ENCODE measurements at places on chromosomes 5 and 9.

DNA sequence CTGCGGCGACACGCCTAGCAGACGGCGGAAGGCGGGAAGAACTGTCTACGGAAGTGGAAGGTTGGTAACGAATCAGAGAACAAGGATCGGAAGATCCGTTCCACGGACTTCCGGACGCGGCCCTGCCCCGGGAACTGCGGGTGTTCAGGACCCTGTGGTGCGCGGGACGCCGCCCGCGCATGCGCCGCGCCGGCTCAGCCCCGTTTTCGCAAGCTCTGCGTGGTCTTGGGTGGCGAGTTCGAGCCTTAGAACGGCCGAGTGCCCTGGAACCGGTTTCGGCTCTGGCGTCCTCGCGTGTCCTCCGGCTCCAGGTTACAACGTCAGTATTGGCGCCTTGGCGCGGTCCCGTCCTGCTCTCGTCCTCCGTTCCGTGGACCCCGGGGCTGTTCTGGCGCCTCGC, 515 bp upstream of the RNU6ATAC start:
- no peak for DNase-seq

GRCh38 chr5:140166911-140167310, 8.1 kb upstream of the CYSTM1 start:
- no peak for DNase-seq

DNA sequence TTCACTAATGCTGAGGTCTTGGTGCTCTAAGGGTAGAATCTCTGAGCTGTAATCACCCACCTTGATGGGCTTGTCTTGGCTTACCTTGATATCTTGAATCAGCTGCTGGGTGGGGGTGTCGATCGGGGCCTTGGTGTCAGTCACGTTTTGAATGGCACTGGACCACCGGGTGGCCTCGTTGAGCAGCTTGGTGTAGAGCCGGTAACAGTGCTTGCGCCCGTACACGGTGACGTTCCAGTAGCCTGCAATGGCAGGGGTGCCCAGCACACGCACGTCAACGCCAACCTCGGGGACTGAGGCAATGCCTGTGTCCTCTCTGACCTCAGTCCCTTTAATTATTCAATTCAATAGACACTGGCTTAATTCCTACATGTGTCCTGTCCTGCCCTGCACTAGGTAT, 63.1 kb upstream of the RETREG1 start:
- no peak for DNase-seq

GRCh38 chr5:109718632-109719031, 28.9 kb downstream of the MAN2A1 start:
- no peak for DNase-seq

DNA sequence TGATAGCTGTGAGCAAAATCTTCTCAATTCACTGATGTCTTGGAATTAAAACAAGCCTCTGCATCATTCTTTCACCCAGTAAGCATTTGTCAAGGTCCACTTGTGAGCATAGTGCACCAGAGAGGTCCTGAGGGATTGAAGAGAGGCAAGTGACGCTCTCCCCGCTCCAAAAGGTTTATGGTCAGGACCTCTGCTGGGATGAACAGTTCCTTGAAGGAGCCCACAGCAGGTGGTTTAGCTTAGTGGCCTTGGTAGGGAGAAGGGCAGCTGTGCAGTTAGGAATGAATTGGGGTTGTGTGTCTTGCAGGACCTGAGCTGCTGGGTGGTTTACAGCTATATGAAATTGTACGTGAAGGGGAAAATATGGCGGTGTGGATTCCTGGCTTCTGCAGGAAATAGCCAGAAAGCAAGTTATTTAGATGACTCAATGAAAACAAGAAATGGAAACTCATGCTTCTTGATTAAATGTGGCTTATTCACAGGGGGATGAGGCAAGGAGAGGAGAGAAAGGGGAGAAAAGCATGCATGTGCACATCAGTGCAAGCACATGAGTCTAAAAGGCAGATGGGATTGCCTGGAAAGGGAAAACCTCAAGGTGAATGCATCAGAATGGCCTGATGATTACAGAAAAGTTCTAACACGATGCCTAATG, 42.0 kb downstream of the SUB1 start:
- no peak for DNase-seq

DNA sequence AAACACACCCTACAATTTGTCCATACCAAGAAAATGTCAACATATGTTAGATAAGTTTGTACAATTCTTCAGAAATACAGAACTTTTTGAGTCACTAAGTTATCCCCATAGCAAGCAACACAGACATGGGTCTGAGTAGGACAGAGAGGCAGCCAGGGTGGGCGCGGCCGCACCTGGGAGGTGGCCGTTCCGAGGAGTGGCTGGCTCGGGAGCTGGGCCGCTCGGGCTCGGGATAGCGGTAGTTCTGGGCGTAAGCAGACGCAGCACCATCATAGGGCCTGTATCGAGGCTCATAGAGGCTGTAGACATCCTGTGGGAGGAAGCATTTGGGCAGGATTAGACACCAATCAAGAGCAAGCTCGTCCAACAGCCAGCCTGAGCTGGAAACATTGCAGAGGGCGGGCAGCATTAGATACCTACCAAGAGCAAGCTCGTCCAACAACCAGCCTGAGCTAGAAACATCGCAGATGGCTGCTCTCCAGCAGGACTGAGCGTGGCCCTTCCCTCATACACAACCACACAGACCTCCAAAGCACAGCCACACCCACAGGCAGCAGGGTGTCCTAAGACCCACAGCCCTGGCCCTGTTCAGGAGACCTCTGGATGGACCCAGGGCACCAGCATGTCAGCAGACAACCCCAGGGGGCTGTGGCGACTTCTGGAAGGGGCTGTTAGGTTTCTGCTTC, 10.9 kb downstream of the SEC16A start:
- DNase-seq: no peak

GRCh38 chr5:142176255-142176654, 67.7 kb downstream of the NDFIP1 start:
- no peak for DNase-seq

DNA sequence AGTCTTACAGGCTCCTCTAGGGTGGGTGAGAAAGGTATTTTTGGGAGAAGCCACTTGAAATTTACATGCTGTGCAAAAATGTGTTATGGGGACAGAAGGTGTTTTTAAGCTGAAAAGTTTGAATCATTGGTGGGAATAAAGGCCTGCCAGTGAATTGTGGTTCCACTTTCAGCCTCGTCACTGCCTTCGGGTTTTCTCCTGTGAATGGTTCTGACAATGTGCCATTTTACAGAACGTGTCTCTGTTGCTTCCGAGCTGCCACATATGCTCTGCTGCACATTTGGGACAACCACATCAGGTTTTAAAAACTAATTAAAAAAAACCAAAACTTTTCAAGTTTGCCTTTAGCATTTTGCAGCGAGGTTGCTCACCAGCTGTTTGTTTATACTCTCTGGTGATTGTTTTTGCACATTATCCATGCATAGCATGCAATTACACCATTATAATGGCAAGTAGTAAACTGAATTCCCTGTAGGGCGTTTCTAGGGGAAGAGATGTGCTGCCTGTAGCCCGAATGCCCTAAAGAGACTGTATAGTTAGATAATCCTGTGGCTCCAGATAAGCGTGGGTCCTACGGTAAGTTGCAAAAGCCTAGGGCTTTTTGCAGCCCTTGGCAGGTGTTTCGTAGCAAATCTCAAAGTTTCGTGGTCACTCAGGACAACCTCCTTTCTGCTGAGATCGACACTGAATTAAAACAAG, 40.1 kb upstream of the SUB1 start:
- no peak for DNase-seq

DNA sequence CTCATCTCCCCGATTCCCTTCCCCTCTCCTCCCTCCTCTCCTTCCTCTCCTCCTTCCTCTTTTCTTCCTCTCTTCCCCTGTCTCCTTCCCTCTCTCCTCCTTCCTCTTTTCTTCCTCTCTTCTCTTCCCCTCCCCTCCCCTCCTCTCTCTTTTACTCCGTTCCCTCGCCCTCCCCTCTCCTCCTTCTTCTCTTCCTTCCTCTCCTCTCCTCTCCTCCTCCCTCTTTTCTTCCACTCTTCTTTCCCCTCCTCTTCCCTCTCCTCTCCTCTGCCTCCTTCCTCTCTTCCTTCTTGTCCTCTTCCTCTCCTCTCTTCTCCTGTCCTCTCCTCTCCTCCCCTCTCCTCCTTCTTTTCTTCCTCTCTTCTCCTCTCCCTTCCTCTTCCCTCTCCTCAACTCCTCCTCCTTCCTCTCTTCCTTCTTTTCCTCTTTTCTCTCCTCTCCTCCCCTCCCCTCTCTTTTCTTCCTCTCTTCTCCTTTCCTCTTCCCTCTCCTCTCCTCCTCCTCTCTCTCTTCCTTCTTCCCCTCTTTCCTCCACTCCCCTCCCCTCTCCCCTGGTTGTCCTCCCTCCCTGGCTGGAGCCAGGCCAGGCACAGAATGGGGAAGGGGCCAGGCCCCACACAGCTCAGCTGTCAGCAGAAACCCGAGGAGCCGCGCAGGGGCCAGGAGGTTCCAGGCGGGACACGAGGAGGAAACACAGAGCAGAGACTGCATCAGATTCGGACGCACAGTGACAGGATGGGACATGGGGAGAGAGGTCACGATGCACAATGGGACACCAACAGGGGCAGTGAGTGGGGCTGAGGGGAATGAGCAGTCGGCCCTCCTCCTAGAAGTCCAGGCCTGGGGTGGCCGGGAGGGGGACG, 48.0 kb downstream of the CAMK2A start:
- no peak for DNase-seq

DNA sequence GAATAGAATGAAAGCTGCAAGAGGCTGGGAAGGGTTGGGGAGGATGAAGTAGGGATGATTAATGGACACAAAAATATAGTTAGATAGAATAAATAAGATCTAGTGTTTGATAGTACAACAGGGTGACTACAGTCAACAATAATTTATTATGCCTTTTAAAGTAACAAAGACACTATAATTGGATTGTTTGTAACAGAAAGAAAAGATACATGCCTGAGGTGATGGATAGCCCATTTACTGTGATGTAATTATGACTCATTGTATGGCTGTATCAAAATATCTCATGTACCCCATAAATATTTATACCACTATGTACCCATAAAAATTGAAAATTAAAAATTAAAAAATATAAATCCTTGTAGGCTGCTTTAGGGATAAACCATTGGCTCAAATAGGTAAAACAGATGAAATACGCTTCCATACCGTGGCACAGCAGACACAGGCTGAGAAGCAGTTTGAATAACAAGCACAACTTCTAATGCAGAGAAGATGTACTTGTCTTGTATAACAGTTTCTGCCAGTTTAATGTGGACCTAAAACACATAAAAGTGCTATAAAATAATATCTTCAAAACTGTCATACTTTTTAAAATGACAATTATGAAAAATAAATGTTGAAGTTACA, 34.9 kb downstream of the APBA1 start:
- DNase-seq: no peak

GRCh38 chr5:175597718-175598117, 60.2 kb upstream of the HRH2 start:
- DNase-seq: no peak

DNA sequence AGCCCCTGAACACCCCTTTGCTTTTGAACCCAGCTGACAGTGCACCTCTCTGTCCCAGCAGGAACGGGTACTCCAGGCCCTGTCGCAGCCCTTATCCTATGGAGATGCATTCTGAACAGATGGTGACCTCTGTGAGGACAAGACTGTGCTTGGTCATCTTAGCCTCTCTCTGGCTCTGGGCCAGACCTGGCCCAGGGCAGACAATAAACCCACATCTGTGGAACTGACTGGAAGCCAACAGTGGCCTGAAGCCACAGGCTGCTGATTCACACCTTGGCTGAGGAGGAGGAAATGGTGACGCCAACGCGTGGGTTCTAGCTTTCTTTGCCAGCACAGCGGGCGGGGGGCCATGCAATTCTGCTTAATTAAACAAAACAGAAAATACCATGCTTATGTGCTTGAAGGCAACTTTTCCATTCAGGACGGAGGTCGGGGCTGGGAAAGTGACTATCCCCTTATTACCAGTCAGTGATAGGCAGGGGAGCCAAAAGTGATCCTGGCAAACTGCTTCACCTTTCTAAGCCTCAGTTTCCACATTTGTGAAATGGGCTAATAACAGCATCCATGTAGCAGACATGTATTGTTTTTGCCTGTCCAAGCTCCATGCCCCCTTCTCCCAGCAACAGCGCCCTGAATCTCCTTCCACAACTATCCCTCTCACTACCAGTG, 10.8 kb downstream of the SH3PXD2B start:
- DNase-seq: peak; percentile 97

DNA sequence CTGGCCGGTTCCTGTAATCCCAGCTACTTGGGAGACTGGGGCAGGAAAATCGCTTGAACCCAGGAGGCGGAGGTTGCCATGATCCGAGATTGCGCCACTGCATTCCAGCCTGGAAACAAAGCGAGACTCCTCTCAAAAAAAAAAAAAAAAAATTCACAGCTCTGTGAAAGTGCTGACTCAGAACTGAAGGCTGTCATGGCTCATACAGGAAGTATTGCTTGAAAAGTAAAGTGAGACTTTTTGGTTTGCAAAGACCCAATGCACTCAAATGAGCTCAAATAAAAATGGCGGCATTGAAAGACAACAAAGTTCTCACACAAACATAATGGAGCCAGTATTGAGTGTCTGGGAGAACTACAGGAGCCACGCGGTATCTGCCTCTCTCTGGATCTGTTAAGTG, 202.1 kb downstream of the FBXL7 start:
- peak; percentile 29 for DNase-seq

GRCh38 chr9:109640580-109641371, 139.2 kb upstream of the PALM2AKAP2 start:
- no peak for DNase-seq

DNA sequence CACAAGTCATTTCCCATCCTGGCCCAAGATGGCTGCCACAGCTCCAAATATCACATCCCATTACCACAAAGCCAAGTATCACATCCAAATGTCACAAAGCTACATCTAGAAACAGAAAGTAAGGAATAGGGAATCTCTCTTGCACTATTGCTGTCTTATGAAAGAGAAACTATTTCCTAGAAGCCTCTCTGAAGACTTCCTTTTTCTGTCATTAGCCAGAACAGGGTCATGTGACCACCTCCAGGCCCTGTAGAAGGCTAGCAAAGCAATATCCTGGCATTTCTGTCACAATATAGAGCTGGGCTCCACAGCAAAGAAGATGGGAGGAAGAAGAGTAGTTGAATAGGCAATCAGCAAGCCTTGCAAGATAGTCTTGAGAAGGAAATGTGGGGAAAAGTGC, 99.2 kb downstream of the SH3TC2 start:
- DNase-seq: no peak

DNA sequence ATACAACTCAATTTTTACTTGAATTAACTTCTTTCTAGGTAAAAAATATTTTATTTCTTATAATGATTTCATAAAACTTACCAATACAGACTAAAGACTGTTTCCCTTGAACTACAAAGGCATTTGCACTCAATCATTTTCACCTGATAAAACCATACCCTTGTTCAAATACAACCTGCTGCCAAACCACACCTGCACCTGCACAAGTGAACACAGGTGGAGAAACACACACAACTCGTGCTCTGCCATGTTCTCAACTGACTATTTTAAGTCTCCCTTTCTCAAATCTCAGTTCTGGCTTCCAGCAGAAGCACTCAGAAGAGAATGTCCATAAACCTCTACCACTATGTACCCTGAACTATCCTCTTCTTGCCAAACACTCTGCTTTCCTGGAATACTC, 1892.1 kb downstream of the MAT2B start:
- DNase-seq: no peak

Measured in GM04504 (cell line).